ENCODE measurements at places on chromosomes 16 and 17.

GRCh38 chr16:30619638-30620037 lies 9.4 kb upstream of the ZNF689 start:
- DNase-seq: no peak

GRCh38 chr16:83085660-83086059 lies 458.9 kb downstream of the CDH13 start:
- no peak for DNase-seq

DNA sequence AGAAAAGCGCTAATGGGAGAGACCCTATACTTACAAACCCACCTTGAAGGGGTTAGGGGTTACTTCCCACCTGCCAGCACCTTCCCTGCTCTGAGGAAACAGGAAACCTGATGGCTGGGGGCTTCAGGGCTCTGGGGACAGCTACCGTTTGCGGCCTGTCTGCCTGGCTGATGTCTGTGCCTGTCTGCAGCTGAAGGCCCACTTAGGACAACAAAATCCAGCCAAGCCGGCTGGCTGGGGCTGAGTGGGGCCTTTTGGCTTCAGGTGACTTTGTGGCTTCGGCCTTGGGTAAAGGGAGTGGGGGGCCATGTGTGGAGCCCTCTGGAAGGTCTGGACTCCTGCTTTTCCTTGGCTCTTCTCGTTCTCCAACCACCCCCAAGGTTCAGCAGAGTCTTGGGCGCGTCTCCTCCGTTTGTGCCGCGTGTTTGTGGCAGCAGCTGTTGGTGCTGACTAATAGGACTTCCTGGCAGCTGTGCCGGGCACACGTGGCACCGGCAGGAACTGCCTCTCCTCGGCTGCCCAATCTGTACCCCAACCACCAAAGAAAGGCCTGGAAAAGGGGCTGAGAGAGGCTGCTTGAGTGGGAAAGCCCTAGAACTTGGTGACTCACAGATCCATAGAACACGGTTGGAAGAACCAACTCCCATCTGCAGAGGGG lies 186.7 kb downstream of the MSI2 start:
- no peak for DNase-seq

GRCh38 chr17:14033166-14033565 lies 36.1 kb upstream of the COX10 start:
- no peak for DNase-seq

DNA sequence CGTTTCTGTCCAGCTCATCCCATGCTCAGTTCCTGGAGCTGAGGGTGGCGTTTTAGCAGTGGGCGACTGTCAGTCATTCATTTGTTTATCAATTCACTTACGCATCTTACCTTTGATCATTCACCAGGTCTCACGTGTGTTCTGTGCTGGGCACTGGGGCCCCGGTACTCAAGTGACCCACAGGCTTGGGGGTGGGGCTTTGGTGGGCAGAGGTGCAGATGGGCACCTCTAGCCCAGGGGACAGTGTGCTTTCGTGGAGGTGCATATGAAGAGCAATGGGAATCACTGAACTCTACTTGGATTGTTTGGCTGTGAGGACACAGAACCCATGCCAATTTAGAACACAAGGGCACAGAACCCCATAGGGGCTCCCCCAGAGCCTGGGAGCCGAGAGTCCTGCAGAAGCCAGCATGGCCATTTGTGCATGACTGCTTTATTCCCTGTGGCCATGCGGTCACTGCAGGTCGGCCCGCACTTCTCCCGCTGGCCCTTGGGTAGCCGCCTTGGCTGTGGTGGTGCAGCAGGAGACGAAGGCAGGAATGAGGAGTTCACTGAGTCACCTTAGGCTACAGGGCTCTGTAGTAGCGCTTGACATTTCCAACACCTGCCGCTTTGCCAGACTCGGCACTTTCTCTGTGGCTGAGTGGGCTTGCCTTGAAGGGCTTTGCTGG lies 144.6 kb downstream of the SNX29 start:
- DNase-seq: no peak

GRCh38 chr16:56683424-56684172 lies 1.3 kb downstream of the MT1X start:
- no peak for DNase-seq

- DNase-seq: no peak
These were observed 13.3 kb downstream of the JUP start for GRCh38 chr17:41773190-41773588.

DNA sequence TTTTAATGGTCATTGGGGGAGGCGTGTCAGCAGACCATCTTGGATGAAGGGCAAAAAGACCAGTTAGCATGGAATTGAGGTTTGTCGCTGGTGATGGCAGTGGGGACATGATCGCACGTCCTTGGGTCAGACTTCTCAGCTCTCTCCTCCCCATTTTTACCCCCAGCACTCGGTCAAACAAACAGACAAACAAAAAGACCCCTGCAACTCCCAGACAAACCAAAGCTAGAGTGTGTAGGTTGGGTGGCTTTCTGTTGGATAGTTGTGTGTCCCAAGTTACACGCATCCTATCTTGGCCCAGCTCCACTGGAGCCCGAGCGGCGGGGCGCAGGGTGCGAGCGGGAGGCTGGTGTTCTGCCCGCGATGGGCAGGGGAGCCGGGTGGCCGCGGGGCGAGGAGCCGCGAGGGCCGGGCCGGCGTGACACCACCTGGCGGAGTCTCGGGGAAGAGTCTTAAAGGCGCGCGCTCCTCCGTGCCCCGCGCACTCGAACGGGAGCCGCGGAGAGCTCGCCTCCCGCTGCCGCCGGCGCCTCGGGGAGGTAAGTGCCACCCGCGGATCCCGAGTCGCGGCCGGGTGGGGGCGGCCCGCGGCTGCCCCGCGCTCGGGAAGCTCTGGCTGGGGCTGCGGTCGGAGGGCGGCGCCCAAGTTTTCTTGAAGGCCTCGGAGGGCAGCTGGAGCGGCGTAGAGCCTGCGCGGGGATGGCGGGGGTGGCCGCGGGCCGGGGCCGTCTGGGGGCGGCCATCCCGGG lies 18.5 kb upstream of the NTN1 start:
- no peak for DNase-seq

GRCh38 chr17:74493331-74493833 lies 26.9 kb downstream of the CD300A start:
- DNase-seq: peak; percentile 12

GRCh38 chr17:49249292-49249794 lies 18.8 kb upstream of the PHOSPHO1 start:
- DNase-seq: no peak

DNA sequence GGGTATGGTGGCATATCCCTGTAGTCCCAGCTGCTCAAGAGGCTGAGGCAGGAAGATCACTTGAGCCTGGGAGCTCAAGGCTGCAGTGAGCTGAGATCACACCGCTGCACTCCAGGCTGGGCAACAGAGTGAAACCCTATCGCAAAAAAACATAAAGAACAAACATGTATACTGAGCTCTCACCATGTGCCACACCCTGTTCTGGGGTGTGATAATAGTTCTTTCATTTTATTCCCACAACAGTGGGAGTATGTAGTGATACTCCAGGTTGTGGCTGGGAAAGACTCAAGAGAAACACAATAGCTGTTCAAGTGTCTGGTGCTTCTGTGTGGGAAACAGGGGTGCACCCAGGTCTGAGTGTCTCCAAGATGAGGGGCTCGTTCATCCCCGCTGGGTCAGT lies 90.7 kb downstream of the SOCS1 start:
- DNase-seq: no peak

GRCh38 chr16:53412549-53412948 lies 21.7 kb upstream of the RBL2 start:
- no peak for DNase-seq

DNA sequence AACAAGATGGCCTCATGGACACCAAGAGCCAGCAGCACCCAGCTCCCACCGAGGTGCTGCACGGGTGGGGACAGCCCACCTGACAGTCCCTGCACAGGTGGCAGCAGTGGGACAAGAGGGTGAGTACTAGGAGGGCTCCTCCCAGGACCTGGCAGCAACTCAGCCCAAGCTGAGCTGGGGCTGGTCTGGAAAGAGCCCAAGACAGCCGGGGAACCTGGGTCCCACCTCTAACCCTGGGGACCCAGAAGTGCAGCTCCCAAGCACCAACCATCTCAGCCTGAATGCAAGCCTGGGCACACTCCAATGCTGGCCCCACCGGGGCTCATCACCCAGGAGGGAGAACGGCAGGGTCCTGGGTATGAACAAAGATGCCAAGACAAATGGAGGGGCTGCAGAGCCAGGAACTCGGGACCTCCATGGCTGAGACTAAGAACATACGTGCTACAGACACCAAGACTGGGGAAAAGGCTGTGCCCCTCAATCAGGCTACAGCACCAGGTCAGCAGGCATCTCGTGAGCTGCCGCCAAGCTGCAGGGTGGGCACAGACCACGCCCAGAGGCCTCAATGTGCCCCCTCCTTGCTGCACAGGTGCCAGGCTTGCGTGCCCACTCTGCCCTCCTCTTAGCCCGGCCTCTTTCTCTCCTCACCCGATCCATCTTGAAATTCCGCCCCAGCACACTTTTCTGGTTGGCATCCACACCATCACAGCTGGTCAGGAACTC lies 37.5 kb upstream of the GSG1L start:
- DNase-seq: no peak

- no peak for DNase-seq
These were observed 275.5 kb downstream of the CEP112 start for GRCh38 chr17:65916425-65916824.

- DNase-seq: no peak
These were observed 982.5 kb upstream of the CDH8 start for GRCh38 chr16:63018581-63019223.

- no peak for DNase-seq
These were observed 32.9 kb upstream of the EFCAB13 start for GRCh38 chr17:47290870-47291241.
